ENCODE measurements at places on chromosomes 7 and 10.

GRCh38 chr10:111277661-111278060 is 200.8 kb downstream of the ADRA2A start:
- no peak for DNase-seq

- DNase-seq: no peak
Observed at GRCh38 chr10:7596356-7596755, 70.4 kb downstream of the ITIH5 start.

DNA sequence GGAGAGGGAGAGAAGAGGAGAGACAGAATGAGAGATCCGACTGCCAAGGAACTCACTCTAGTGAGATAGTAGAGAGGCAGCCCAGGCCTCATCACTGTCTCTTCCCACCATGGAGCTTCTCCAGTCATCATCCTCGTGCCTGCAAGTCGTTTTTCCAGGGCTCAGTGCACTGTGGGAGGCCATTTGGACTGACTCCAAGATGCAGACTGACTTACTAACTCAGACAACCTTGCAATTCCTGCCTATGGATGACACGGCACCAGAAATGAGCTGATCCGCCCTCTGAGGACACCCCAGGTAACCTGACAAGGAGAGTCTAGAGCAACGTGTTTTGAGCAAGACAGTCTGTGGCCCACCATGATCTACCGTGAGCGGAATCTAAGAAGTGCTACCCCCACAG is 154.9 kb downstream of the GLI3 start:
- DNase-seq: no peak

- DNase-seq: no peak
Observed at GRCh38 chr10:4676566-4676965, 149.4 kb upstream of the AKR1E2 start.

DNA sequence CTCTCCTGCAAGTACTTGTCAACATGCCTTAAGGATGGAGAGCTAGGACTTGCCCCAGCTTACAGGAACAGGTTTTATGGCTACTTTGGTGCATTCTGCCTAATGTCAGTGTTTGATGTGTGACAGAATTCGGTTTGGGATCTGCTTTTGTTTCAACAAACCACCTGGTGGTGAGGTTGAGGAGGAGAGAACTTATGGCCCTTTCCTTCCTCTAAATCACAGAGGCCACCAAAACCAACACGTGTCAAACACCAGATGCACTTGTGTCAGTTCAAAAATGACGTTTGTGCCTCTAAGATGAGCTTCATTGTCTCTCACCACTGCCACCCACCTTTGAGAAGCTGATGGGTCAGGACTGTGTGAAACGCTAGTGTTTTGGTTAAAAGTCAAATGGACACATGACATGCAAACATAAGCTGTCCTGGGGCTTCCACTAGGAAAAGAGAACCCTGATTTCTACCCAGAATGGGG is 83.9 kb downstream of the OSBPL3 start:
- DNase-seq: no peak

GRCh38 chr7:123624527-123625183 is 23.0 kb downstream of the ASB15 start:
- peak; percentile 8 for DNase-seq

- no peak for DNase-seq
Observed at GRCh38 chr7:68748934-68749900, 849.1 kb upstream of the AUTS2 start.

DNA sequence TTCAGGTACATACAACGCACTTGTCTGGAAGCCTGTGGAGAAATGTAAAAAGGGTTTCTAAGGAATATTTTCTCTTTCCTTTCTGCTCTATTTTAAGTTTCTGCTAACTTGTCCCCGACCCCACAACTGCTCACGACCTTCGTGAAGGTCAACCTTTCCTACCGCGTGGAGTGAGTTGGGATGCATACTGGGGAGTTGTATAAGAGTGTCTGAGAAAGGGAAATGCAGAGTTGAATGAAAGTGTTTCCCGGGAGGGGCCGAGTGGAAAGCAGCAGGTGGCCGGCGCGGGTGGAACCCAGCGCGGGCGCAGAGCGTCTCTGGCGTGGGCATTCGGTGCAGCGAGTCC is 17.9 kb upstream of the ACBD5 start:
- no peak for DNase-seq

DNA sequence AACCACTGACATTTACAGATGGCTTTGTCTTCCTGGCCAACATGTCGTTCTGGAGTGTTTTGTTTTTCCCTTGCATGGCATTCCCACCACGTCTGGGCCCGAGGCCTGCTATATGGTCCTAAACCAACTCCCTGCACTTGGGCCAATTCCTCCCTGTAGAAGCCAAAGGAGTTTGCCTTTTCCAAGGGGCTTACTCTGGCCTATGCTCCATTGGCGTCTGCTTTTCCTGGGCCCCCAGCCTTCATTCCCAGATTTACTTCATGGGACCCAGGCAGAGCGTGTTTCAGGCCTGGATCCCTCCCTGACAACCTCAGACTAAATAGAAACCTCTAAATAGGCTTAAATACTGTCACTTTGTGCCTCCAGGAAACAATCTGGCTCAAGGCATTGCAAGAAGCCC is 60.7 kb downstream of the MINDY4 start:
- DNase-seq: no peak

DNA sequence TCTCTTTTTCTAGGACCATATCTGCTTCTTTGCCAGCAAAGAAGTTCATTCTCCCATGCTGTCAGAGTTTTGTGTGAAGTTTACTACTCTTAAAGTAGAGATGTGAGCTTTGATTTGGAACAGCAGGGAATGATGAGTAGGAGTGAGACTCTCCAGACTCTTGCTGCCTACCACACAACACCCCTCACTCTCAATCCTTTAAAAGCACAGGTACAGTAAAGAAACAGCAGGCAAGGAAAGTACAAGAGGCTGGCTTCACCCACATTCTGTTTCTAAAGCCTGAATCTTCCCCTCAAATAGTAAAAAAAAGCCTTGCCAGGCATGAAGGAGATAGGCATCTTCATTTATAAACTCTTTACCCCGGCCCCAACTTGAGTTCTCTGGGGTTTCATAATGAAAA is 97.3 kb downstream of the ARMH3 start:
- DNase-seq: no peak

DNA sequence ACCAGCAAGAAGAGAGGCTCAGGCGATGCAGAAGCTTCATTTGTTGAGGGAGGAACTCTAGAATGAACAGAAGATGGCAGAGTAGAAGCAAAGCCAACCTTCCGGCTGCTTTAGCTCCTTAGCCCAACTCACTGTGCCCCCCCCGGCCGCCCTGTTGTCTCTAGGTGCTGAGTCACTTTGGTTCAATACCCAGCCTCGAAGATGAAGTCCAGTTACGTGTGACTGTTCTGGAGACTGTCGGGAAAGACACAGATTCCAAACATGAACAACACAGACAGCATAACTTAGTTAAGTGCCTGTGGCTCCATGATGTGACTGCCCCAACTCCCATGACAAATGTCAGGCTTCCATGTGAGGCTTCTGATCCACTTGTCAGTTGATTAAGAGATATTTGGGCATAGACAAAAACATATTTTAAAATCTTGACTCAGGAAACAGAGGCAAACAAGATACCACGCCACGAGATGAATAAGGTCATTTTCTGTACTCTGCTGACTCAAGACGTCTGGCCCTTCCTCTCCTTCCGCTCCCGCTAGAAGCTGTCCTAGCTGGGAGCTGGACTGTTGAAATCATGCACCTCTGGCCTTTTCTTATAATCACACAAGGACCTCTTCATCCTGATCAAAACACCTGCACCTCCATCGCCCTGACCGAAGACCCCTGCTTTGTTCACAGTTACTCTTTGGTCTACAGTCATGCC is 199.3 kb downstream of the FRMD4A start:
- no peak for DNase-seq

DNA sequence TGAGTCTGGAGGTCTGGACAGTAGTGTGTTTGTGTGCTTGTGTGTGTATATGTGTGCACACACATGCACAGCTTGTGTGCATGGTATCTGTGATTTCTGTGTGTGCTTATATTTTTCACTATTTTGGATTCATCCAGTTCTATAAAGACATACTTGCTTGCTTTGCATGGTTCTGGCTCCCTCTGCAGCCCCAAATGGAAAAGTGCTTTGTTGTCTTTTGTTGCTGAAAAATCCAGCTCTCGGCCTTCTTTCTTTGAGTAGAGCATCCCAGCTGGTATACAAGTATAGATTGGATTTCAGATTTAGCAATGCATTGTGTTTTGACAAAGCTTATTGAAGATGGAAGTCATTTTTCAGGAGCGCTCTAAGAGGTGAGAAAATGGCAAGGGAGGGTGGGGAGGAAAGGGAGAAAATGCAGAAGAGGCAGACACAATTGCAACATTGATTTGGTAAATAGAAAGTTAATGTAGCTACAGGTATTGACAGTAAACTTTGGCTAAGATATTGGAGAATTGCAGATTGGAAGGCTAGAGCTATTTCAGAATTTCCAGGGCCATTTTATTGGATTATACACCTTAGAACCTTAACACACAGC is 333.9 kb downstream of the AUTS2 start:
- DNase-seq: peak; percentile 42

DNA sequence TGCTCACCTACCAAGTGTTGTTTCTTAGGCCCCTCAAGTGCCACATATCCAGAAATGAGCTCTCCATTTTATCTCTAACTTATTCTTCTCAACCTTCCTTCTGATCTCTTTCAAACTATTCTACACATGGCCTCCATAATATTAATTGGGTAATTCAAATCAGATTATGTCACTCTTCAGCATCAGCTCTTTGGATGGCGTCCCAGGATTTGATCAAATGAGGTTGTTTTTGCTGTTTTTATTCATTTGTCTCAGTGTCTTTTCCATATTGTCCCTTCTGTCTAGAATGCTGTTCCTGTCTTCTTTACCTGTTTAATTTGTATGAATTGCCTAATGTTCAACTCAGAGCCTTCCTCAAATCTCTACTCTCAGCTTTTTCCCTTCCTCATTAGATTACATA is 234.6 kb upstream of the CXCL12 start:
- no peak for DNase-seq

DNA sequence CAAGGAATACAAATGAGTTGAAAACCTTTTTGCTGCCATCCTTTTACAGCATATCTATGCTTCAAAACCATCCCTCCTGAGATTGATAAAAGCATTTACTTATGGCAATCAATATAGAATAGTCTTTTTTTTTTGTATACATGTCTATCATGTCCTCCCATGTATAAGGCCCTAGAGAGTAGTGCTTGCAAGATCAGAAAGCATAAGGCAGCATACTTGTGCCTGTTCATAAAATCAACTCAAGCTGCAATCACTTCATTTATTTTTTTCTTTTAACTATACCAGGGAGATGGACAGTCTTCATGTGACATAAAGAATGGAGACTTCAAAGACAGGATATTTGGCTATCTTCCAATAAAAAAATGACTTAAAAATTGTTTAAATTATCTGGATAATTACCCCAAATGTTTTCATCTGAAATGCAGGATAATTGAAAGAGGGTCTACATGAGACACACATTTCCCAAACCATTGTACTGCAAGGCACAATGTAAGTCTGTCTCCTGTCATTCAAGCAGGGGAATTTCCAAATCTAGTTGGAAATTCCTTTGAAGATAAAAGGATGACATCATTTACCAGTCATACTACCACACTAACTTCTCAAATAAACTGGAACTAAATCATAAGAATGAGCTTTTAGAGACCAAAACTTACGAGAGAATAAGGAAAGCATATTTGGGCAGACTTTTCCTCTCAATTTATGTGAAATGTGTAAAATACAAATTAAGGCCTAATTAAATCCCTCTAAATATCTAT is 22.5 kb downstream of the LRRN3 start:
- no peak for DNase-seq

- DNase-seq: peak; percentile 64
Observed at GRCh38 chr10:77710759-77711682, 73.4 kb upstream of the KCNMA1 start.

Data from hypothalamus (tissue), 51 donors.